Fibroblast of skin of left biceps (primary cell): ENCODE measurements at places on chromosomes 11 and 22.

- DNase-seq, result no peak
These were observed 1.8 kb downstream of the GALR3 start for GRCh38 chr22:37824674-37825641.

GRCh38 chr11:125987066-125987641, 41.3 kb downstream of the VSIG10L2 start:
- no peak for DNase-seq

GRCh38 chr11:67384851-67385366, 6.9 kb upstream of the RAD9A start:
- DNase-seq, result no peak

DNA sequence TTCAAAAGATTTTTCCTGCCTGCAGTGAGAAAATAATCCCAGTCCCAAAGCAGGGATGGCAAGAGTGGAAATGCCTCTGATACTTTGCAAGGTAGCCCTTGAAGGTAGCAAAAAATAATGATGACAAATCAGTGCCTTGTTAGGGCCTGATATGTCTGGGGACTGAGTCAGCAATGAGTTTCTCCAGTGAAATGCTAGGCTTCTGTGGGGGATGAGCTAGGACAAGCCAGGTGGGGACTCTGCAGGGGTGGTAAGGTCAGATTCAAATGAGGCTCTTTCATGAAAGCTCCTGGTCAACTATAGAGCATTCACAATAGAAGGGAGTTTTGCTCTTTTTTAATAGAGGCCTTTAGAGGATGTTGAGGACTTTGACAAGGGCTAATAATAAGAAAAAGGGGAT, 77.7 kb downstream of the ME3 start:
- DNase-seq, result no peak

DNA sequence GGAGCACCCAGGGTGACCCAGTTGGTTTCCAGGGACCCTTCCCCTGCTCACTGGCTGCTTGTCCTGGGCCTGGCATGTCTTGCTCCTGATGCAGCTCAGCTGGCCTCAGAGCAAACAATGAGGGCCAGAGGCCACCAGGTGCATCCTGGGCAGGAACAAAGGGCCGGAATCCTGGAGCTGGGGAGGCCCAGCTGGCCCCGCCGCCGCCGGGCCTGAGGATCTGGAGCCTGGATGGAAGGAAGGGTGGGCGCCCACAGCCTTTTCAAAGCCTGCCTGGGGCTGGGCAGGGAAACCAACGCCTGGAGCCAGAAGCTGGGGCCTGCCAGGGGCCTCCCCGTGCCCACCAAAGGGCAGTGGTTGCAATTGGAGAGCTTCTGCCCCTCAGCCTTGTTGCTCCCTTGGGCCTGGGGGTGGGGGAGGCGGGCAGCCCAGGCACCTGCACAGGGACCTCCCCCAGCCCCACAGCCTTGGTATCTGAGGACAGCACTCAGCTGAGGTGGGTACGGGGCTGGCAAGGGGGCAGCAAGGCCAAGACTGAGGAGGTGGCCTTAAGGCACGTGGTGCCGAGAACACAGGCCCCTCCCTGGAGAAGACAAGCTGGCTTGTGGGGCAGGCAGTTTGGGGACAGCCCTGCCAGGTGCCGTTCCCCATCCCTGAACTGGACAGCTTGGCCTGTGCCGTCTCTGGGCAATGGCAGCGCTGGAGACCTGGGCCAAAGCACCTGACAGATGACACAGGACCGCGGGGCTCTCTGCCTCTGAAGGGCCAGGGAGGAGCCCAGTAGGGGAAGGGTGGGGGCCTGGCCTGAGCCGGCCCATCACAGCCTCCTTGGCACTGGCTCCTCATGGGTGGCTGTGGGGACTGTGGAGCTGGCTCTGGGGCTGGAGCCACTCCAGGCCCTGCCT, 7.1 kb upstream of the ADORA2A start:
- DNase-seq, result no peak

DNA sequence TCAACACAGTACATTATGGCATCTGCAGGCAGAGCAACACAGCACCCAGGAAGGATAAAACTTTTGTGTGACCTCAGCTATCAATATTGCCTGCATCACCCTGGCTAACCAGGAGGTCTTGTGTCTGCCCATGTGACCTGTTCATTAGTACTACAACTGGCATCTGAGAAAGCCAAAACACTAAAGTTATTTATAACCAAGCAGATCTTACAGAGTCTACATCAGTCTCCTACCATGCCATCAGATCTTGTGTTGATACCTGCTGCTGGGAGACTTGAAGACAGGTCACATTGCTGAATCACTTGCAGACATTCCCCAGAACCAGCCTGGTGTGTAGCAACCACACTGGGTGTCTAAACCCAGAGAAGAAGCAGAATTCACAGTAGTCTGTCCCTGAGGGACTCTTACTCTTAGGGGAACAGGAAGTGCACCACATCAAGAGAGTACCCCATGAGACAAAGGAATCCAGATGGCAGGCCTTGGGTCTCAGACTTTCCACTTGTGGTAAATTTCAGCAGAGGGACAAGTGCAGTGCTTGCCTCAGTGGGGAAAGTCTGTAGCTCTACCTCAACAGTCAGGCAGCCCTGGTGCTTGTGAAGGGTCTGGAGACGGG, 7.0 kb downstream of the OR9G1 start:
- DNase-seq, result no peak

- DNase-seq, result no peak
These were observed 61.3 kb upstream of the YPEL1 start for GRCh38 chr22:21796863-21797262.

DNA sequence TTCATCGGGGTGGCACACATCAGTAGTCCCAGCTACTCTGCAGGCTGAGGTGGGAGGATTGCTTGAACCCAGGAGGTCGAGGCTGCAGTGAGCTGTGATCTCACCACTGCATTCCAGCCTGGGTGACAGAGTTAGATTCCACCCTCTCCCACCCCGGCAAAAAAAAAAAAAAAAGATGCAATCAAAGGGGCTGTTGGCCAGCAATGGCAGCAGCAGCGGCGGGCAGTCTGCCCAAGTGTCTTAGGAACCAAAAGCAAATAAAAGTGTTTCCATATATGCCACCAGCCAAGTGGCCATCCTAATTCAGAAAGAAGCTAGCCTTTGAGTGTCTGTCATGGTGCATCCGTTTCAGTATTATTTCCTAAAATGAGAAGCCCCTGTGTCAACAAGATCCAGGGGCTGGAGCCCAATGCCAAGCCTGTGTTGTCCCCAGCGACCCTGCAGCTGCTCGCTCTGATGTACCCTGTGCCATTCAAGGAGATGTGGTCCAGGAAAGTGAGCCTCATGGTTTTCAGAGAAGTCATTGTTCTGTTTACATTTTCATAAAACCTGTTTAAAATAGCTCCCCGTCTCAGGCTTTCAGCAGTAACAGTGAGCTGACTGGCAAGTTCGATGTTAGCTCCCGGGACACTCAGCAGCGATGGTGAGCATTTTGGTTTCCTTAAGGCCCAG, 12.5 kb downstream of the CDPF1 start:
- DNase-seq, result no peak

GRCh38 chr11:12271826-12272366, 105.5 kb upstream of the PARVA start:
- DNase-seq, result no peak

DNA sequence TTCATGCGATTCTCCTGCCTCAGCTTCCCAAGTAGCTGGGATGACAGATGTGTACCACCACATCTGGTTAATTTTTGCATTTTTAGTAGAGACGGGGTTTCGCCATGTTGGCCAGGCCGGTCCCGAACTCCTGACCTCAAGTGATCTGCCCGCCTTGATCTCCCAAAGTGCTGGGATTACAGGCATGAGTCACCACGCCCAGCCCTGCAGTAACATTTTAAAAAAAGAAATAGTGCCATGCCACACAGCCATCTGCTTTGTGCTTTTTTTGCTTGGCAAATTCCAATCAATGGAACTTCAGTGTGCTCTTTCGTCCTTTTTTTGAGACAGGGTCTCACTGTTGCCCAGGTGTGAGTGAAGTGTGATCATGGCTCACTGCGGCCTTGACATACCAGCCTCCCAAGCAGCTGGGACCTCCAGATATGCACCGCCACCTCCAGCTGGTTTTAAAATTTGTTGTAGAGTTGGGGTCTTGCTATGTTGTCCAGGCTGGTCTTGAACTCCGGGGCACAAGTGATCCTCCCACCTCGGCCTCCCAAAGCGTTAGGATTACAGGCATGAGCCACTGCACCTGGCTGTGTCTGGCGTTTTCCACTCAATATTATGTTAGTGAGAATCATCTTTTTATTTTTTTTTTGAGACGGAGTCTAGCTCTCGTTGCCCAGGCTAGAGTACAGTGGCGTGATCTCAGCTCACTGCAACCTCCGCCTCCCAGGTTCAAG, 1.8 kb upstream of the CHADL start:
- no peak for DNase-seq

- no peak for DNase-seq
These were observed 11.4 kb downstream of the IGSF9B start for GRCh38 chr11:133945087-133945974.

DNA sequence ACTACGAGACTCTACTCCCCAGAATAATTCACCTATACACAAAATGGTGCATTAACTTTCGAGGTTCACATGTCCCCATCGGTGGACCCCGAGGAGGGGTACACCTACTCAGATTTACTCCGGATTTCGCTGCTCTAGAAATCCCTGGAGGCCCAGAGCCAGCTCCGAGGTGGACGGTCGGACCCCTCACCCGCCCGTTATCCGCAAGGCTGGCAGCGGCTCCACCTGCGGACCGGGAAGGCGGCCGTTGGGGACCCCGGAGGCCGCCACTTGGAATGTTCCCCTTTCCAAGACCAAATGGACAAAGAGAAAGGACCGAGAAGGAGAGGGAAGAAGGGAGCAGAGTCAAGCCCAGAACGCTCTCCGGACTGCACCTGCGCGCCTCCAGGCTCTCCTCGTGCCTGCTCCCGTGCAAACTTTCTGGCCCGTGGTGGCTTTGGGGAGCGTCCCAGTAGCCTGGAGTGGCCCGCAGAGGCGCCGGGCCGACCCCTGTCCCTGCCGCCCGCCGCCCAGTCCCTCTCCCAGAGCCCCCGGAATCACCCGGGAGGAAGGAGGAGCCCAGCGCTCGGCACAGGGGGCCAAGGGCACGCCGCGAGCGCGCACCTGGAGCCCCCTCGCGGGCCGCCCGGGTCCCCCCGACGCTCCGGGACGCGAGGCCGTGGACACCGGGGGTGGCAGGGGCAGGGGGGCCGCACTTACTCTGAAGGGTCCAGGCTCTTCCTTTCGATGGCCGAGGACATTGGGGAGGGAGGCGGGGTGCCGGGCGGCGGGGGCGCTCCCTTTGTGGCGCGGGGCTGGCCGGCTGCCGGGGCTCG, 23.0 kb downstream of the LMO2 start:
- DNase-seq, result no peak
